ENCODE measurements at places on chromosomes 11 and 22.

- peak; percentile 58 for DNase-seq
Observed at GRCh38 chr11:3840870-3841425, at the start of gene RHOG. Gene RHOG (minus strand): TSS chr11:3840959. CDS start chr11:3828138, 12,821 bp downstream.

DNA sequence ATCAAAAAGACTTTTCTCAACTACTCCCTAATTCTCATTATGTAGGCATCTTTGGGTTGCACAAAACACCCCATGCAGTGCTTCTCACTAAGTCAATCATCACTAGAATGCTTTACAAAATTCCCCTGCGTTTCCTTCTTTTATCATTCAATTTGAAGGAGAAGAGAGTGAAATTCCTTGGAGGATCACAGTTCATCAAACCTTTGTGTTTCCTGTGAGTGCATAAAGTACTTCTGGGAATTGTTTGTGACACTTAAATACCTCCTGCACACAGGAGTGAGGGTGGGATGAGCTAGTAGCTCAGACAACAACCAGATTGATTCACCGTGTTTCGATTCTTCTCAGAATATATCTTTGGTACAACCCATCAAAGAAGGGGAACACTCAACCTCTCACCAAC is 3.7 kb upstream of the OR5AR1 start:
- DNase-seq: no peak

DNA sequence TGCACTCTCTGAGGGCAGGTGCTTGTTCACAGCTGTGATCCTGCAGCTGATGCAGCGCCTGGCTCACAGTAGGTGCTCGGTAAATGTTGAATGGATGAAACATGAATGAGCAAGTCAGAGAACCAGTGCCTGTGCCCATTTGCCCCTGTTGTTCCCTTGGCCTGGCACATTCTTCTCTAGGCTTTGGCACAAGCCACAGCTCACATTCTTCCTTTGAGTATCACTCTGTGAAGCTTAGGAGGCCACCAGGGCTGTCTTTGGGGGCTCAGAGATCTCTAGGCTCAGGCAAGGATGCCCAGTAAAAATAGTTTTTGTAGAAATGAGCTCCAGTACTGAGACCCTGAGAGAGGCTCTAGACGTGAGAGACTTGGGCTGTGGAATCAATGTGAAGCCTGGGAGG is 144.6 kb upstream of the NAV2 start:
- DNase-seq: no peak

DNA sequence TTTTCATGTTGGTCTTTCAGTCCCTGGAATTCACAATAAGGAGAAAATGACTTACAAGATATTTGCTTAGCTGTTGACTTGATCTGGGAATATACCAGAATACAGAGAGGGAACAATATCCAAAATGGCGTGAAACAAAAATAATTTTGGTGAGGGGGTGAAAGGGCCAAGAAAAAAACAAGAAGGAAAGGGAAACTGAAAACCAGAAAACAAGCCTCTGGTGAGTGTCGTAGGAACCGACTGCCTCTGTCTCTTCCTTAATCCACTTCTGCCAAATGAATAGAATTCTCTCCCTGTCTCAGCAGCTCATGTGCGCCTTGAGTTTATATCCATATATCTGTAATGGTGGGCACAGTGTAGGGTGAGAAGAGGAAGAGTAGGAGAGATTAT is 367.6 kb downstream of the ETS1 start:
- DNase-seq: no peak

DNA sequence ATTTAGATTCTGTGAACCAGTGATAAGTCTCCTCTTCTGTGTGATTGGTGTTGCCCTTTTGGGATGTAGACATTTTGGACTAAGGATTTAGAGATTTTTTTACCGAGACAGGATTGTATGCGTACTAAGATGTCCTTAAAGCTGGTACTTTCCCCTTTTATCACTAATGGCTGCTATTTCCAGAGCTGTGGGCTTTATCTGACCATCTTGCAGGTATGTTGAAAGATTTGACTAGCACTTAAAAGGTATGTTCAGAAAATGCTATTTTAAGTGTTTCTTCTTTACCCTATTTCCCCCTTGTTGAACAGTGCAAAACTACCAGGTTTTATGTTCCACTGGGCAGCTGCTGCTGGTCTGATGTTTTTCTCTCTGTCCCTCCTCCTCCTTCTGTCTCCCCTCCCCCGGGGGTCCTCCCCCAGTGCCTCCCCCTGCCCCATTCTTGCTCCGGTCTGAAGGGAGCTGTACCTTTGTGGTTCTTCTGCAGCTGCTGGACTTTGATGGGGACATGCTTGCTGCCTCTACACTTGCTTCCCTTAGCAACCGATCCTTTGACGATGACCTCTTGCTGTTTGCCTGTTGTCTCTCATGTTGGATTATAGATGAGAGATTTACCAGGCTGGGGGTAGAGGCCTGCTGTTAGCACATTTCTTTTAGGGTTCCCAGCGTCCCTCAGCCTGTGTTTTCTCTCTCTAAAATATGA is 59.6 kb downstream of the ZNRF3 start:
- DNase-seq: no peak

DNA sequence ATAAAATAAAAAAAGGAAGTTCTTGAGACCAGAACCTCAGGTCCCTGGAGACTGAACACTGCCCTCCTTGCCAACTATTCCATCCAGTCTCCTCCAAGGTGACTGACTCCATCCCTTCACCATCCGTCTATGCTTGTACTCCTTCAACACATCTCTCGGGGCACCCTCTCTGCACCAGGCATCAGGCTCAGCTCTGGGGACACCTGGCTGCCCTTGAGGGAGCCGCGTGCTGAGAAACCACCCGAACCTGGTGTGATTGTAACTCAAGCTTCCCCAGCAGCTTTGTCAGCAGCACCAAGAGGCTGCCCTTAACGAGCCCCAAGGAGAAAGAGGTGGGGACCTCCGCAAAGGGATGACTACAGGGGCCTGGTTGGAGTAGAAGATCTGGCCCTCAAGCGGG is 1.7 kb downstream of the PTPN5 start:
- DNase-seq: no peak

DNA sequence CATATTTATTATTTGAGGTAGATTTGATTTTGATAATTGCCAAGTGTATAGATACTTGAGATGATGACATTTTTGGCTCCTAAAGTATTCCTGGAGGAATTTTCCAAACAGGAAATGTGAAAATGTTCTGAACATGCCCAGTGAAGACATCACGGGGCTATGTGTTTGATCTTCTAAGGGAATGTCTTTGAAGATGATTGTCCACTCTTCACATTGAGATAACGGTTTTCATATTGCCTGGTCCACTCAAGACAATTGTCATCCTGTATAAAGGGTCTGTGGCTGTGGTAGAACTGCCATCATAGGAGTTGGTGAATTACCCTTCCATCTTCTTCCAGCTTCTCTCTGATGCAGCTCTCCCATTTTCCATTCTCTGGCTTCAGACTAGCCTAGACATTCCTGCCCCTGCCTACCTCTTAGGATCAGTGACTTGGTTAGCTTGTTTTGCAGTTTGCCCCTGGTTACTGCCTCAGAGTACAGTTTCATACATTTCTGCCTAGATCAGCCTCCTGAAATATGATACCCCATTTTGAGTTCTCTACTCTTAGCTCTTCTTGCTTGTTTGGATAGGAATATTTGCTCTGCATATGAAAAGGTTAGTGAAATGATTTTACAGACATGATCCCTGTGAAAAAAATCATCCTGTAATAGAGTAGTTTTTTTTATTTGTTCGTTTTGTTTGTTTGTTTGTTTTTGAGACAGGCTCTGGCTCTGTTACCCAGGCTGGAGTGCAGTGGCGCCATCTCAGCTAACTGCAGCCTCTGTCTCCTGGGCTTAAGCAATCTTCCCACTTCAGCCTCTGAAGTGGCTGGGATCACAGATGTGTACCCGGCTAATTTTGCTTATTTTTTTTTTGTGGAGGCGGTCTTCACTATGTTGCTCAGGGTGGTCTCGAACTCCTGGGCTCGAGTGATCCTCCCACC is 111.4 kb upstream of the SORL1-AS1 start:
- no peak for DNase-seq

DNA sequence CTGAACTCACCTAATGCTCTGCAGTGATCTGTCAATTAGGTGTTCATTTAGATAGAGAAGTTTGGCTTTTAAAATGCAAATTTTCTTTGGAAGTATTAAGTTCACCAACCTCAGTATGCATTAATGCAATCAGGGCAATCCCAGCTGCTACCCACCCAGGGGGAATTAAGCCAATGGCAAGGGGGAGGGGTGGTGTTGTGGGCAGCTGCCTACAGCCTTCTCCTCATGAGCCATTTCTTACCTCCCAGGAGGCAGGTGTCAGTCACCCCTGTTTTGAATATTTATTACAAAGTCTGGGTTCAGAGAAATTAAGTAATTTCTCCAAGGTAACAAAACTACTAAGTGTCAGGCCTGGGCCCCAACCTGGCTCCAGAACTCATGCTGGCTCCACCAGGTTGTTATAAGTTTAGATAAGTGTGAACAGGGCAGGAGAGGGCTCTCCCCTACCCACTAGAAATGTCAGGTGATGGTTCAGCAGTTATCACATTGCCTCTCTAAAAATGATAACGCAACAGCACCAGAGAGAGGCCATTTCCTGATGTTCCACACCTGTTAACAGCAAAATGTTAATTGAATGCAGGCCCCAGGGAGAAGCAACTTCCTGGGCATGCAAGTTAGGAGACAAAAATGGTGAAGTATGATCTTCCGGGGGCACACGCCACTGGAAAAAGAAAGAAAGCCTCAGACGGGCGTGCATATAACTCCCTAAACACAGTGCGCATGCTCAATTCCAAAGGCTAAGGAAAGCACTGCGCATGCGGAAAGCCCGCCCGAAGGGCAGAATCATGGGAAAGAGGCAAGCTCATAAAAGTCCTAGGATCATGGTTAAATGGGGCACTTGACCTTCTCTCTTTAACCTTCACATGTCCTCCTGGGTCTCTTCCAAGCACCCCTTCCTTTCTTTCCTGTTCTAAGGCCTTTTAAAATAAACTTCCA is 35.4 kb upstream of the GNAZ start:
- no peak for DNase-seq
